BJ (cell line): ENCODE measurements at places on chromosomes 7 and 10.

DNA sequence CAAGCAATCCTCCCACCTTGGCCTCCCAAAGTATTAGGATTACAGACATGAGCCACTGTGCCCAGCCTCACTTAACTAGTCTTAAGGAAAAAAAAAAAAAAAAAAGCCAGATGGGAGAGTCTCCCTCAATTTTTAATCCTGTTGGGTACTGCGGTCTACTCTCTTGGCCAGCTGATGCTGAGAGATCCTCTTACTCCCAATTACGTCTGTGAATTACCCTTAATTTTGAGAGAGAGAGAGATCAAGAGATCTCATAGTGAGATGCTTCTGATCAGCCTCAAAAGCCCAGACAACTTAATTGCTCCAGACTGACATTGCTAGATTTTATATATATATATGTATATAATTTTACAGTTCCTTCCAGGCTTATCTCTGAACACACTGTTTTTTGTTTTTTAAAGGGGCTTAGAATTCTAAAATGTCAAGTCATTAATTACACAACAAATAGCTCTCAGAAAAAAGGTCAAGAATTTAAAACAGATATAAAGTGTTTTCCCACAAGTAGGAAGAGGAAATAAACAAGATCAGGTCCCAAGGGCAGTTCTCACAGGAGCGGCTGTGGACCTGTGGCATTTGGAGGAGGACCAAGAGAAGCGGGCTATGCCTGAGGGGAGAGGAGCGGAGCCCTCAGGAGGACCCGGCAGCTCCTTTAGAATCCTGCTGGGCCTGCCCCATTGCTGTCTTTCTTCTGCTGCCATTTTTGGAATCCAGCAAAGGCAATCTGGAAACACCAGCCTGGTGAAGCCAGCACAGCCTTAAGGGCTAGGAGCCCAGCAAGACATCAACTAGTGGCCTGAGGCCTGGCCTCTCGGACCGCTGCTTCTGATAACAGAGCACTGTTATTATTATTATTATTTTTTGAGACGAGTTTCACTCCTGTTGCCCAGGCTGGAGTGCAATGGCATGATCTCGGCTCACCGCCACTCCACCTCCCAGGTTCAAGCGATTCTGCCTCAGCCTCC is 30.1 kb downstream of the DENND2A start:
- DNase-seq: no peak

DNA sequence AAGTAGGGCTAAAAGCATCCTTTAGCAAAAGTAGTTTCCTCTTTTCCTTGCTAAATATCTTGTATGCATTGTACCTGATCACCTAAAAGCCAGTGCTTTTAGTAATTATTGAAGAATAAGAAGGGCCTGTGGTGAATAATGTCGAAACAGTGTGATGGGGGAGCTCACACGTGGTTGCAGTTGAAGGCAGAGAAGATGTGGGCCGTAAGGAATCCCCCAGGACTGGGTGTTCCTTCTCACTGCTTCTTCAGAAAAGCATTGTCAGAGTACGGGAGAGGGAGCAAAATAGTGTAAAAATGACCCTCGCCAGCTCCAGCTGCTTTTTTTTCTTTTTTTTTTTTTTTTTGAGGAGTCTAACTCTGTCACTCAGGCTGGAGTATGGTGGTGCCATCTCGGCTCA is 201.1 kb downstream of the NSUN6 start:
- no peak for DNase-seq

DNA sequence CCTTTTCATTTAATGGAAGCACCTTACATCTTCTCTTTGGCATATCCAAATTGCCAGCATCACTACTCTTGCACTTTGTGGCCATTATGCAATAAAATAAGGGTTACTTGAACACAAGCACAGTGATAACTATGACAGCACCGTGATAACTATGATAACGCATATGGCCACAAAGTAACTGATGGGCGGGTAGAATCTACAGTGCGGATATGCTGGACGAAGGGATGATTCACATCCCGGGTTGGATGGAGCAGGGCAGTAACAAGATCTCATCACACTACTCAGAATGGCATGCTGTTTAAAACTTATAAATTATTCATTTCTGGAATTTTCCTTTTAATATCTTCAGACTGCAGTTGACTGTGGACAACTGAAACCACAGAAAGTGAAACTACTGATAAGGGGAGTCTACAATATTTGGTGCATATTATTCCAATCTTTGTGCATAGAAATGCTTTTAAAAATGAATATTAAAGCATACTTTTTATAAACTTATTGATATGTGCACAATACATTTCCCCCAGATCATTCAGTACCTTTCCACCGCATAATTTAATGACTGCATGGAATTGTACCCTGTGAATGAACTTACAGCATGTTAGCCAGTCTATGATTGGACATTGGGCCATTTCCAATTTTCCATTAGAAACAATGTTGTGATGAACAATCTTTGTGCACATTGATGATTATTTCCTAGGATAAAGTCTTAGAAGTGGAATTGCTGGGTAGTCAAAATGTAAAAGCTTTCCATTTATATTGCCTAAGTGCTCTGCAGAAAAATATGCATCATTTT is 136.4 kb downstream of the WNT2 start:
- DNase-seq: no peak

GRCh38 chr10:86821388-86821999 is 65.1 kb downstream of the BMPR1A start:
- DNase-seq: no peak

- DNase-seq: no peak
Measured at GRCh38 chr10:118521415-118522117, 73.9 kb downstream of the PRLHR start.

- no peak for DNase-seq
Measured at GRCh38 chr7:87575521-87575920, 25.2 kb downstream of the ABCB1 start.

DNA sequence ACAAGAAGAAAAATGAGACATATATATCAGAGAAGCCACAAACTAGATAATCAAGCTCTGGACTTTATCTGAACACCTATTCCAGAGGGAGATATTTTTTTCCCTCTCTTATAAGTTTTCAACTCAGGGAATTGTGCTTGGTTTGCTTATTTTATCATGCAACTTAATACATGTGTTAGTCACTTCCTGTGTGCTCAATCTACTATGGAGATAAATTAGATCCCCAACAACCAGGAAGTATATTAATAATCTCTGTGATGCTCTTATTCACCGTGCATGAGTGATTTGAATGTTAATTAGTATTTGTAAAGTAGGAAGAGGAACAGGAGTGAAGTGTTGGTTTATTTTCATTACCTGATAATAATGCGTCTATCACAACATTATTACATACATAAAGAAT is 38.8 kb upstream of the ZNF365 start:
- no peak for DNase-seq

DNA sequence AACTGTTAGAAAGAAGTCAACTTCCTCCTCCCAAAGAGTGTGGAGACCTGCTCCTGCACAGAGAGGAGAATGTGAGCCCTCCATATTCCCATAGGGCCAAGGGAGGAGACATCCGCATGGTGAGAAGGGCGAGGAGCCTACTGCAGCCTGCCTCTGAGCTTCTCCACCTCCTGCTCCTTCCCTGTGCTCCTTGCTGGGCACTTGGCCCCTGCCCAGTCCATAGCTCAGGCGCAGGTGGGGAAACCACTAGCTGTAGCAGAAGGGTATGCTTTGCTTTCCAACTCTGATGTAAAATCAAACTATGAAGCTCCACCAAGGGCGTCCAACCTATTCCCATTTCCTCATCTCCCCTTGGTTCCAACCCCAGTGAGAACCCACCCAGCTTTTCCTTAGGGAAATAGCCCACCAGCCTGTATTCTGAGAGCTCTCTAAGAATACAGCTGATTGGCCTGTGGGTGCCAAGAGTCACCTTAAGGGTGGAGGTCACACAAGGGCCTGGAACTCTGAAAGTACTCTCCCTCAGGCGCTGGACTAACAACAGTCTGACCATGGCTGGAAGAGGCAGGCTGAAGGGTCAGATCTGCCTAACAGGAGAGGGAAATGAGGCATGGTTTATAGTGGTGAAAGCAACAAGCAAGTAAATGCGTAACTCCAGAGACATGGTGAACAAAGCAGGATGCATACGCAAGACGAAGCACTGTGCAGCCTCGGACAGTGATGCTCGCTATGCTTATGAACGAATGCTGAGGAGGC is 13.9 kb downstream of the ZNF488 start:
- DNase-seq: no peak

GRCh38 chr7:25663877-25664276 is 435.6 kb upstream of the NPVF start:
- DNase-seq: no peak

DNA sequence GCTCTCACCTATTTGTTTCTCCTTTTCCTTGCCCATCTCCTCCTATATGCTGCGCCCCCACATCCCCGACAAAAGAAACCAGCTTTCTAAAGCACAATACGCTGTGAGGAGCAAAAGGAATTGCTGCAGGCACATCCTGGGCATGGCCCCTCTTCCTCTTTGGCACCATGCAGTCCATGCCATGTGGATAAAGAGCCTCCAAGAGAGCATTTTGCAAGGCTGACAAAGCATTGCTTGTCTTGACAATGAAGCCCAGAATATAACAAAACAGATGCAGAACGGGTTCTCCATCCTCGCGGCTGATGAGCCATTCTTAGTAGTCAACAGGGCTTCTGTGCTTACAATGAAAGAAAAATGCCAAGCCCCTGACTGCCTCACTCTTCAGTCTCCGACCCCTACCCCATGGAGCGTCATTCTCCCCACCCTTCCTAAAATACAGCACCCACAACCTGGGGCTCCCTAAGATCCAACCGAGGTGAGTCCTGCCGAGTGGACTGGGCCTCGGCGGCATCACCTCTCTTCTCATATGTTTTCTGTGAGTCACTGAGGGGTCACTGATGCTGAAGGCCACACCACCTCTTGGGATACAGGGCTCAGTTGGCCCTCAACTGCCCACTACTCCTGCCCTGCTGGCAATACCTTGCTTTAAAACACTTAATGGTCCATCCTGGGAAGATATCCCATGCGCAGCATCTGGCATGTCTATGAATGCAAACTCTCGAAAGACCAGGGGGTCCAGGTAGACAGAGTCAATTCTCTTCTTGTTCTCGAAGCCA is 47.5 kb downstream of the GSDME start:
- DNase-seq: no peak

GRCh38 chr7:123994449-123994848 is 38.4 kb downstream of the TMEM229A start:
- DNase-seq: no peak
